Activated CD8-positive, alpha-beta T cell treated with anti-CD3 and anti-CD28 coated beads for 36 hours (primary cell): ENCODE measurements at places on chromosomes 7 and 10. TPM values are rescaled to one million over a fixed set of nuclear protein-coding genes. Genes with fewer than 3 reads are reported as not detected.

- H3K27ac ChIP-seq: no peak overlapping the region
- H3K27me3 ChIP-seq: no peaks in the 10 kb centered on the region
- no peak for DNase-seq
- H3K4me1 ChIP-seq: peaks cover 3% of the 10 kb centered on the region
- peaks cover 4% of the 10 kb centered on the region for H3K36me3 ChIP-seq
Measured at GRCh38 chr7:75988568-75989499, 5.6 kb downstream of the TMEM120A start.

GRCh38 chr10:79168210-79168609, 99.4 kb downstream of the ZMIZ1 start:
- no peak for DNase-seq
- H3K36me3 ChIP-seq: no peaks in the 10 kb centered on the region
- H3K4me1 ChIP-seq: no peaks in the 10 kb centered on the region
- H3K27me3 ChIP-seq: no peaks in the 10 kb centered on the region
- no peak overlapping the region for H3K4me3 ChIP-seq
- H3K27ac ChIP-seq: no peak overlapping the region

DNA sequence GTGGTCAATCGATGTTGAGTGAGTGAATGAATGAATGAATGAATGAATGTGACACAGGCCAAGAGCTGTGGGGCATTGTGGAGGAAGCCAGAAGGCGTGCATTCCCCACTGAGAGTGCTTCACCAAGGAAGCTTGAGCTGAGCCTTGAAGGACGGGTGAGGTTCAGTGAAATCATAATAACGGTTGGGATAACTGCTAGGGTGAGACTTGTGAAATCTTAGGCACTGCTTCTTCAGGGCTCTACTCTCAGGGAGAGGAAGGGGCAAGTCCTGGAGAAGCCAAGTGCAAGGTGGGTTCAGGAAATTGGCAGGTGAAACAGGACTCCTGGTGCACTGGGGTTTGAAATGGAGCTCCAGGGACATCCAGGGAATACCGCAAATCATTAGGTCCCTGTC, 23.7 kb upstream of the PRKAG2 start:
- DNase-seq: no peak
- peaks cover 11% of the 10 kb centered on the region for H3K27me3 ChIP-seq
- H3K4me3 ChIP-seq: no peak overlapping the region
- H3K27ac ChIP-seq: no peak overlapping the region
- H3K4me1 ChIP-seq: no peaks in the 10 kb centered on the region

DNA sequence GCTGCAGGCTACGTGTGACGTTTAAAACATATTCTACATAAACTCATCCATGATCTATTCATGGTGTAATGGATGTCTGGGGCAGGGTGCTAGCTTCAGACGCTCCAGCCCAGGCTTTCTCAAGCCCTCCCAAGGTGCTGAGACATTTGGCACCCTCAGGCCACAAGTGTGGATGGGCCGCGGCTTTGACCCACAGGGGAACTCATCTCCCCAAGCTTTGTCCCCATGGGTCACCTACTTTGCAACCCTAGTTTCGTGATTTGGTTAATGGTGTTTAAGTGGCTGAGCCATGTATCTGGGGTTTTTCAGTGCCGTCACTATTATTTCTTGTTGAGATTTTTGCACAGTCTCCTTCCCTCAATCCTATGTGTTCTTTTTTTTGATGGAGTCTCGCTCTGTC, 66.0 kb downstream of the GRK5 start:
- H3K4me1 ChIP-seq: peaks cover 46% of the 10 kb centered on the region
- no peak for DNase-seq
- H3K27me3 ChIP-seq: no peaks in the 10 kb centered on the region
- H3K36me3 ChIP-seq: peaks cover 7% of the 10 kb centered on the region
- H3K4me3 ChIP-seq: no peak overlapping the region

- H3K4me1 ChIP-seq: peaks cover 7% of the 10 kb centered on the region
- peaks cover 37% of the 10 kb centered on the region for H3K27me3 ChIP-seq
- H3K36me3 ChIP-seq: no peaks in the 10 kb centered on the region
- no peak overlapping the region for H3K4me3 ChIP-seq
- H3K27ac ChIP-seq: no peak overlapping the region
Measured at GRCh38 chr10:51073453-51074237, 642 bp upstream of the PRKG1 start.

- H3K4me3 ChIP-seq: no peak overlapping the region
- no peak for DNase-seq
- H3K36me3 ChIP-seq: no peaks in the 10 kb centered on the region
- no peaks in the 10 kb centered on the region for H3K4me1 ChIP-seq
- no peak overlapping the region for H3K27ac ChIP-seq
Measured at GRCh38 chr10:126500866-126501265, 112.6 kb upstream of the ADAM12 start.

DNA sequence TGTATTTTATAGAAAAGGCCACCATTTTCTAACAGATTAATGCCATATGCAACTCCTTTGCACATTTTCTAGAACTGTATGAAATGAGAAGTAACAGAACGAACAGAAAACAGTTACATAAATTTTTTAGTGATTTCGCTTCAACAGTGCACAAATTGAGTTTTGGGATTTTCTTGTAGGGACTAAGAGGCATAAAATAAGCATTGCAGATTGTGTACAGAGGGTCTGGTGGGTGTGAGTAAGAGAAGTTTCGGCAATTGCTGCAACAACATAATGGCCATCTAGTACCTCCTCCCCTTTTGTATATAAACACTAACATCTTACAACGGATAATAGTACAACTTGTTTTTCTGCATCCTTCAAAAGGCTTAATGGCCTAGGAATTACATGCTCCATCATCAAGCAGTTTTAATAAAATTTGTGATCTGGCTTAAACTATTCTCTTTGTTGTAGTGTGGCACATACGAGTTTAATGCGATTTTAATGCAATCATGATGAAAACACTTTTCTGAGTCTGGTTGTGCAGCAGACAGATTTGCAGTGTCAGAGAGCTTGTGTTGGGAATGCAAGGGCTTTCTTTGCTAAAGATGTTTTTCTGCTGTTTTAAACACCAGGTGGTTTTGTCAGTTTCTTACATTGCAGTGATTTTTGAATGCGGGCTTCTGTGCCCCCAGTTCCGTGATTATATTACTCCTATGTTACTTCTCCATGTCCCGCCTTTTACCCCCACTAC, 2.9 kb downstream of the GLCCI1 start:
- H3K36me3 ChIP-seq: no peaks in the 10 kb centered on the region
- H3K27ac ChIP-seq: no peak overlapping the region
- peaks cover 36% of the 10 kb centered on the region for H3K4me1 ChIP-seq
- H3K4me3 ChIP-seq: no peak overlapping the region

GRCh38 chr7:36620166-36620708, 104.1 kb downstream of the AOAH start:
- H3K4me3 ChIP-seq: no peak overlapping the region
- H3K27ac ChIP-seq: no peak overlapping the region
- no peak for DNase-seq
- H3K36me3 ChIP-seq: peaks cover 21% of the 10 kb centered on the region
- peaks cover 28% of the 10 kb centered on the region for H3K4me1 ChIP-seq
- H3K27me3 ChIP-seq: no peaks in the 10 kb centered on the region

GRCh38 chr10:105702211-105702610, 1061.1 kb downstream of the SORCS3 start:
- H3K4me3 ChIP-seq: no peak overlapping the region
- no peaks in the 10 kb centered on the region for H3K27me3 ChIP-seq
- H3K4me1 ChIP-seq: no peaks in the 10 kb centered on the region
- no peaks in the 10 kb centered on the region for H3K36me3 ChIP-seq
- DNase-seq: no peak

GRCh38 chr10:70381471-70382421, 679 bp downstream of the LRRC20 start:
- peaks cover 5% of the 10 kb centered on the region for H3K36me3 ChIP-seq
- peak overlapping the region; percentile 32 for H3K27ac ChIP-seq
- H3K4me1 ChIP-seq: peaks cover 3% of the 10 kb centered on the region
- DNase-seq: peak; percentile 51
- H3K27me3 ChIP-seq: no peaks in the 10 kb centered on the region

- no peaks in the 10 kb centered on the region for H3K4me1 ChIP-seq
- no peak for DNase-seq
- no peak overlapping the region for H3K4me3 ChIP-seq
- H3K27me3 ChIP-seq: peaks cover 11% of the 10 kb centered on the region
Measured at GRCh38 chr10:79593377-79593776, 17.4 kb upstream of the SFTPA1 start.

GRCh38 chr10:4981722-4982471, 18.7 kb downstream of the AKR1C1 start:
- H3K27me3 ChIP-seq: peaks cover 2% of the 10 kb centered on the region
- H3K36me3 ChIP-seq: no peaks in the 10 kb centered on the region
- peak; percentile 9 for DNase-seq

DNA sequence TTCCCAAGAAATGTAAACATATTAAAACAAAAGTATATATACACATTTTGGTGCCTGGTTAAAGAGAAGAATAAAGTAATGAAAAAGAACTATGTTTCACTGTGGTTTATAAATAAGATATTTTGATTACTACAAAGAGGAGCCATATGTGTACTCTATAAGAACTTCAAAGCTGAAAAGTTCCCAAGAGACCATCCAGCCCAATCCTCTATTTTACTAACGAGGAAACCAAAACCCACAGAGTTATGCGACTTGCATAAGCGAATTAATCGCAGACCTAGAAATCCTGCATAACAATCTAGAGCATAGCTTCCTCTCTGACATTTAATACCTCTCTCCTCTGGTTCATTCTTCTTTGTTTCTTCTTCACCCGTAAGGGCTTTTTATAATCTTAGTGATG, 937.1 kb downstream of the CNTNAP2 start:
- DNase-seq: no peak
- H3K27ac ChIP-seq: no peak overlapping the region
- no peak overlapping the region for H3K4me3 ChIP-seq

DNA sequence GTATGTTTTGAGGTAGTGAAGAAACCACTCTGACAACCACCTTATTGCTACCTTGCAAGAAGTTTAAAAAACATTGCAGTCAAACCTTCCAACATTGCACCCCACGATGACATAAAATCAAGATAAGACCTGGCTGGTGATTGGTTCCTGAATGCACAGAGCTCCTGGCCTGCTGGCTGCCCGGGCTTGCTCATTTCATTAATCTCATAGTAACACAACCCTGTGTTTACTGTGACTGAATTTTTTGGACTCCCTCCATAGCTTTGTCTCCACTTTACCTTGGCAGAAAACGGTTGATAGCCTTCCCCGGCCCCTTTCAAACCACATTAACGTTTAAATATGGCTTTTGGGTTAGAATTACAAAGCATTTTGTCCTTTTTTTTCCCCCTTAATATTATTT, 27.5 kb downstream of the VWA2 start:
- H3K4me3 ChIP-seq: no peak overlapping the region
- H3K4me1 ChIP-seq: no peaks in the 10 kb centered on the region
- no peak for DNase-seq
- peaks cover 2% of the 10 kb centered on the region for H3K27me3 ChIP-seq
- H3K36me3 ChIP-seq: no peaks in the 10 kb centered on the region
- H3K27ac ChIP-seq: no peak overlapping the region

GRCh38 chr7:100384628-100385294, 11.5 kb downstream of the PILRA start:
- H3K36me3 ChIP-seq: no peaks in the 10 kb centered on the region
- no peak overlapping the region for H3K4me3 ChIP-seq
- DNase-seq: no peak
- H3K4me1 ChIP-seq: peaks cover 9% of the 10 kb centered on the region
- peaks cover 2% of the 10 kb centered on the region for H3K27me3 ChIP-seq

The ASZ1 gene
- total RNA-seq: not detected

The NMT2 gene
- 15.9 TPM for total RNA-seq
